Activated CD4-positive, alpha-beta T cell treated with anti-CD3 and anti-CD28 coated beads, Interleukin-2, amount 10 ng/mL, durations not matched to agents 7 days and 5 days (primary cell): ENCODE measurements at places on chromosomes 5 and 9.
A peak's percentile ranks its signal among the peaks of the same experiment; 100 is the strongest.

- no peak for DNase-seq
Observed at GRCh38 chr9:81819859-81820546, 108.2 kb upstream of the SPATA31D4 start.

DNA sequence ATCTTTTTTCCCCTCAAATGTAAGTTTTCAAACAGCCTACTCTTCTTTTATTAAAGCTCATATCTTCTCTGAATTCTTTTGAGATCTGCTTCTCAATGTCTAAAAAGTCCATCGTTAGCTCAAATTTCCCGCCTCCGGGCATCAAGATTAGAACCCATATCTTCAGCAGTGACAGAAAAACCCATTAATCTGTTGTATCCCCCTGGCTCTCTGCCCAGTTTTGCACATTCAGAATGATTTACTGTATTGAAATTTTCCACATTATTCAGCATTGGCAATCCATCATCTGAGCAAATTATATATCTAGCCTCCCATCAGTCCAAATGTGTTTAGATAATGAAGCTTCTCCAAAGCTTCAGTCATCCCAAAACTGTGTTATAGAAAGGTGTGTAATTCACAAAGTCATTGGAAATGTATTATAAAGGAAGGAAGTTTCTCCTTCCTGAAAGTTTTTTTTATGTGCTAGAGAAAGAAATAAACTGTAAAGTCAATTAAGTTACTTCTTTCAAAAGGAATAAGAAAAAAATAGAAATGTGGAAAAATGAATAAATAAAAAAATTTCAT, 849.9 kb downstream of the MAT2B start:
- DNase-seq: no peak

GRCh38 chr9:96067004-96067403, 191.5 kb downstream of the ERCC6L2 start:
- DNase-seq: no peak

DNA sequence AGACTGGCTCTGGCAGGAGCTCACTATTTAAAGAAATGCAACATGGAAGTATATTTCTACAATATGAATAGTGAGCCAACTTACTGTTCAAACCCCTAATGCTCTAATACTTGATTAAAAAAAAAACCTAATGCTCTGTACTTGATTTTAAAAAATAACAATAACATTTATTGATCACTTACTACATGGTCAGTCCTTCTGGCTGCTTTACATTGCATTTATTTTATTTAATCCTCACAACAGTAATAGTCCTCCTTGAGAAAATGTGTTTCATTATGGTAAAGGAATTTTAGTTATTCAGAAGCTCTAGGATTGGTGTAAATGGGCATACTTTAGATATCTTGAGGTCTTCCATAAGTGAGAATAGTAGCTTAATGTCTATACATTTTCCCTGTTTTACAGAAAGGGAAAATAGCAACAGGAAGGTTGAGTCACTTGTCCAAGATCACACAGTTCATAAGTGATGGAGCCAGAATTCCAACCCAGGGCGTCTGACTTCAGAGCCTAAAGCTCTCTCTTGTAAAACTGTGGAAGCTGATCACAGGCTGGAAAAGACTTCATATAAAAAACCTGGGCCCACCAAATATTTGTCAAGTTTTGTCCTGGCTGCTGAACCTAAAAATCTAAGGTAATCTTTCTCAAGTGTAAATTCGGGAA, 1.0 kb downstream of the STARD4 start:
- DNase-seq: no peak

GRCh38 chr5:109682383-109682782, 7.3 kb upstream of the MAN2A1 start:
- no peak for DNase-seq

GRCh38 chr9:126222363-126222834, 104.2 kb upstream of the MVB12B start:
- DNase-seq: no peak

DNA sequence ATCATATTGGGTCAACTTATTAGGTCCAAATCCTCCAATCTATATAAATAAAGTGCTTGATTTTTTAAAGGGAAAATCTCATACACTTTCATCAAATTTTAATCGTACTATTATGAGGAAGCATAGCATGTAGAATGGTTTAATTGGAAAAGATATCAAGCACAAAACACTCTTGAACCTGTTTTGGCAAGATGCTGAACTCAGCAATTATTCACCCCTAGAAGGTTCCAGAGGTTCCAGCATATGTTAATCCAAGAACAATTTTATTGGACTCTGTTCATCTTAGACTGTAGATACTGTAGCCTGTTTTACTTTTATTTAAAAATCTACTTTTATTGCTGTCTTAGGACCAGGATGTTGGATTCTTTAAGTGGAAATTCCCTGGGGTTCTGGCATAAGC, 92.4 kb upstream of the LHFPL2 start:
- no peak for DNase-seq

DNA sequence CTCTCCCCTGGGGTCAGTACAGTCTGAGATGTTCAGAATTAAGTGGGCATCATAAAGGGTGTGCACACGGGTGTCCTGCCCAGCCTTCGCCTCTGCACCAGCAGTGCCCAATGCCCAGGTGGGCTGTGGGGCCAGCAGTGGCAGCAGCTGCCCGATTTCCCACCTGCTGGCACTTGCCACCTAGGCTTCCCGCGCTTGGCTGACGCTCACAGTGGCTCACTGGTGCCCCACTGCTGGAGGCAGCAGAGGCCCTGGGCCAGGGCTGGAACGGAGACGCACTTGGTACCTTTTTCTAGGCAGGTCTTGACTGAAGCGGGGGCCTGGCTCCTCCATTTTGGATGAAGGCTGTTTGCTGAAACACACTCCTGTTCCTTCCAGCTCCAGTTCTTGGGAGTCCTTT, 17.0 kb downstream of the MRNIP start:
- DNase-seq: no peak

DNA sequence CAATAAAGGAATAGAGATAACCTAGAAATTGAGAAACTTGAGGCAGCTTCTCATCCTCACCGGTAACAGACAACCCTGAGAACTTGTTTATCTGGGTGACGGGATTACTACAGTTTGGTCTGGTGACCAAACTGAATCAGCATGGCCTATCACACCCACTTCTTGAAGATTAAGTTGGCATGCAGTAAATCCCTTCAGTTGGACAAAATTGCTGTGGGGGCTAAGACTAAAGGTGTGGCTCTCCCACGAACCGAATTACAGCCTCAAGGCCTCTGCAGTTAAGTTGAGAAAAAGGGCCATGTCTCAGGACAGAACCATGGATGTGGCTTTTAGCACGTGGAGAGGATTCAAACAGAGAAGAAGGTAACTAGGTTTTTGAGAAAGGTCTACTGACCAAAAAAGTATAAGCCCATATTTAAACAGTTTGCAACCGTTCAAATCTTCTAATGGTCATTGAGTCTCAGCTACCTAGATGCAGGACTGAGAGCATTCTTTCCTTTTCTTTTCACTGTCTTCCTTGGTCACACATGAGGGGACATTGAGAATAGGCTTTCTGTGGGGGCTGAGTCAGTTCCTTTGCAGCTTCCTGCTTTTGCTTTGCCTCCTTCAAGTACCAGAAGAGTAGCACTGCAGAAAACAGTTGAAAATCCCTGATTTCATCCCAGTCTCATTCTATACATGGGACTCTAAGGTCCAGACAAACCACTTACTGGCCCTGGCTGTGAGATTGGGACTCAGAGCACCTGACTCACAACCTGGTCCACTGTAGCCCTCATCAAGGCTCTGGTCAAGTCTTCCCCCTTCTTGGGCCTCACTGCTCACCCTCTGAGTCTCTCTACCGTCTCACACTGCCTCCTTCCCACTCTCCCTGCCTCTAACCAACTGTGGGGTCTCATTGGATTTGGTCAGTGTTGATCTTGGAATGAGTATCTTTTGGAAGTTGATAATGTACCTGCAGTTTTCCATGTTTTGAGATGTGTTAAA, 30.9 kb downstream of the PDE6A start:
- no peak for DNase-seq

GRCh38 chr9:89431930-89432725, 65.8 kb downstream of the SEMA4D start:
- no peak for DNase-seq

DNA sequence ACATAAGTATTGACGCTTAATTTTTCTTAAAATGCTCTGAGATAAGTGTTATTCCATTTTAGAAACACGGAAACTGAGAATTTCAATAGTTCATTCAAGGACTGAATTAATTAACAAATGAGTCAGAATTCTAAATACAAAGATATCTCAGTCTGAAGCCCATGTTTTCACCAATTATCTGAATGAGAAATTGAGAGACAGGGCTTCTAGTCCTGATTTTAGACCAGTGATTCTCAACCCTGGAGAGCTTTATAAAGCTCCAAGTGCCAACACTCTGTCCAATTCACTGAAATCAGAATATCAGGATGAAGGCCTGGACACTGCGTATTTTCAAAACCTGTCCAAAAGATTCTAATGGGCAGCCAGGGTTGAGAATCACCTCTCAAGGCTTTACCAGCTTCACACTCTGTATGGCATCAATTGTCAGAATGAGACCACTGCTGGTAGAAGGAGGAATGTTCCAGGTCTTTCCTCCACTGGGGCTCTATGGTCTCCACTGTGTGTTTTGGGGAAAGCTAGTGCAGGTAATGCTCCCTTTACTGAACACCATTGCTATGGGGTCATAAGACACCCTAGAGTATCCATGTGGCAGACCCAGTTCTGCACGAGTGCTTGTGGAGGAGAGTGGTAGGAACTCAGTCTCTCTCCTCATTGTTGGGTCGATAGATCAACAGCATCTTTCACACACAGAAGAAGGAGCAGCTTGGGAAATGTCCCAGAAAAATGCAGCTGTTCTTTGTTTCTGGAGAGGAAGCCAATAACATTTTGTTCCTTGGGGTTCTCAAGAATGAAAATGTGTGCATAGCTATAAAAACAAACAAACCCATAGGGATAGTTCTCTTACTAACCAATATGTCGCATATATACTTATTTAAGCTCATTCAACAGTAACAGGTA, 99.7 kb upstream of the OSMR start:
- DNase-seq: no peak

GRCh38 chr5:179298181-179298993, 46.9 kb downstream of the ADAMTS2 start:
- no peak for DNase-seq

DNA sequence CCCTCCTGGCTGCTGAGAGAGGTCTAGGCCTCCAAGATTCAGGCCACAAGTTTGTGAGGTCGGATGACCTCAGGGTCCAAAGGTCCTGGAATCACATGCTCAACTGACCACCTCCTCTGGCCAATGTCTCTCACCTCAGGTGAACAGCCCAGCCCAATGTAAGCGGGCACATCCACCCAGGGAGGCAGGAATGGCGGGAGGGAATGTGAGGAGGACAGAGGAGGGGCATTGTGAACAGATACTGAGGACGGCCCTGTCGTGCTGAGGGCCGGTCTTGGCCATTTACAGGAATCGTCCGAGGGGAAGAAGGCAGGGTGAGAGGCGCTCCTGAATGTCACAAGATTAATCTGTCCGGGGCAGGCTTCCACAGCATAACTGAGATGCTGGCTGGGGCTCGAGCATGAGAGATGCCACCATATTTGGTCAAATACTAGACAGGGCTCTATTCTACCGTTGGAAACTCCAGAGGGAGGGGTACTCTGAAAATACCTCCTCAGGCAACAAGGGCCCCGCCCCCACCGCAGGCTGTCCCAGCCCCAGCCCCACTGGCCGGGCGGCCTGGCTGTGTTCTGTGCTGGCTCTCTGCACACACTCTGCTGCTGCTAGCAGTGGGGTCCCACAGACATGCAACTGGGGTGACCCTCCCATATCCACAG, 1.5 kb upstream of the IL17B start:
- DNase-seq: no peak

DNA sequence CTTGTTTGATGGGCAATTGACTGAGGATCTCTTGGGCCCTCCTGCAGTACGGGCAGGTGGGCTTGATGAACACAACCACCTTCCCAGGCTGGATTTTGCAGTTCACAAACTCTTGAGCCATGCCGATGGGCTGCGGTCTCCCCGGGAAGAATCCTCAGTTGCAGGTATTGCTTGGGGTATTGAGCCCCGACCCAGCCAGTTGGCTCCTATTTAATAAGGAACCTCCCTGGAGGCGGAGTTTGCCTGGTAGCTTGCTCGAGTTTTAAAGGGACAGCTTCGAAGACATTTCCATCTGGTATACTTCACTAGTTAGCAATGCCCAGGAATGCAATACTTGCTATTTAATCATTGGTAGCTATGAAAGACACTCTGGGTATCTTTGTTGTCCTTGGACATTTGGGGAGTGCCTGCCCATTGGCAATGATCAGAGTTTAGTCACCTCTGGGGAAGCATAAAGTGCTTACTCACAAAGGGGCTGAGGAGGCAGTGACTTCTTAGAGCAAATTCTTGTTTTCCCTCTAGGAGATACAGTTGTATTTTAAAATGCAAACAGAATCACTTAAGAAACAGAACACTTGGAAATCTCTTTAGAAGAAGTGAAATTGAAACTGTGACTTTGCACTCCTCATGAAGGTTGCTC, at the start of gene GLRX:
Gene GLRX, minus strand, starts transcription at position 185 of the 640 bp plus-strand sequence. Its CDS starts 64 bp downstream, at position 121.
- peak; percentile 77 for DNase-seq

GRCh38 chr9:117574099-117574498, 130.1 kb upstream of the TLR4 start:
- DNase-seq: no peak

DNA sequence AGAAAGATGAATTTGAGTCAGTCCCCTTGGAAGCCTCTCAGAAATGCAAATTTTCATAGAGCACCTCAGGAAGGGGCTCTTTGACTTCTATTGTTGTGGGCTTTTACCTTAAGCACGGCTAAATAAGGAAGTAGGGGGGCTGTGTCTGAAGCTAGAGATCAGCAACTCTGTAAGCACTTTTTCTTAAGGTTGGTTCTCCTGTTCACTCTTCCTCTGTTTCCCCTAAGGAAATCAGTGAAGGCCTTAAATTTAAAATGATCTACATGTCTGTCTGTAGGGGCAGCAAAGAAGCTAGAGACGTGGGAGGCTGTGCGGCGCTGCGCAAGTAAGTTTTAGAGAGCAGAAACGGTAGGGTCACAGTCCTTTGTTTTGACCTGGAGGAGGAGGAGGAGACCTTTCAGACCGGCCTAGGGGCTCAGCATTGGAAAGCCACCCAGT, 1.2 kb upstream of the CDC14B start:
- DNase-seq: no peak

DNA sequence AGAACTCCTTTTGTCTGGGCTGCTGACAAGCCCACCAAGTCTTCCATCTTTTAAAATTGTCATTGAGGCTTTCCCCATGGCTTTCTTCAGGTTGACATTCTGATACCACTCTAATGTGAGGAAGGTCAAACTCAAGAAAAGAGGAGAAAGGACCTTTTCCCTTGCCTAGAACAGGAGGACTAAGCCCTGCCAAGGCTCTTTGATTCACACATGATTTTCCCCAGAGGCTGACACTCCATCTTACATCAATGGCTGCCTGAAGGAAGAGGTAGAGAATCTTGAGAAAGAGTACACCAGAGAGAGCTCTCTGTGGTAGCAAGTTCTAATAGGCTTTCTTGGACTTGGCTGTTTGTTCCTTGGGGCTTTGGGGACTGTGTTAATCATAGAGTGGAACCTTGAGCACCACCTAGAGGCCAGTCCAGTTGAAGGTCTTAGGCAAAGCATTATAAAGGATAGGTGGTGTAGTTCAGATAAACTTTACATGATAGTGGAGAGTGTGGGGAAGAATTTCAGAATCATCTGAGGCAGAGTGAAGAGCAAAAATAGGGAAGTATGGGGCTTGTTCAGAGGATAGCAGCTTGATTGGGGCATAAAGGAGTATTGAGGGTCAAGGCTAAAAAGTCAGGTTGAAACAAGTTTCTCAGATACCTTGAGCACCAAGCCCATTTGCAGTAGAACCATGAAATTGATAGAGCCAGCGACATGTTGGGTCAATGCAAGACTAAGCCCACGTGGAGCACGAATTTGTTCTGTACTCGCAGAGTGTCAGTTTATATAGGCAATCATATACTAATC, 36.7 kb downstream of the NDFIP1 start:
- peak; percentile 83 for DNase-seq
